ENCODE measurements at places on chromosomes 13 and 19. TPM values are rescaled to one million over a fixed set of nuclear protein-coding genes. Genes with fewer than 3 reads are reported as not detected.
A peak's percentile ranks its signal among the peaks of the same experiment; 100 is the strongest.

- H3K4me3 ChIP-seq = no peak overlapping the region
- no peak overlapping the region for H3K27ac ChIP-seq
- H3K4me1 ChIP-seq = peaks cover 4% of the 10 kb centered on the region
- peaks cover 28% of the 10 kb centered on the region for H3K27me3 ChIP-seq
- DNase-seq = no peak
- no peaks in the 10 kb centered on the region for H3K36me3 ChIP-seq
Measured at GRCh38 chr13:97020689-97021240, 26.5 kb upstream of the OXGR1 start.

GRCh38 chr13:49977992-49978391 lies 18.9 kb upstream of the TRIM13 start:
- no peaks in the 10 kb centered on the region for H3K4me1 ChIP-seq
- H3K4me3 ChIP-seq = no peak overlapping the region
- H3K27ac ChIP-seq = no peak overlapping the region
- H3K36me3 ChIP-seq = no peaks in the 10 kb centered on the region

GRCh38 chr13:22090106-22090505 lies 419.2 kb downstream of the FGF9 start:
- DNase-seq = no peak
- H3K4me3 ChIP-seq = no peak overlapping the region
- H3K36me3 ChIP-seq = no peaks in the 10 kb centered on the region

DNA sequence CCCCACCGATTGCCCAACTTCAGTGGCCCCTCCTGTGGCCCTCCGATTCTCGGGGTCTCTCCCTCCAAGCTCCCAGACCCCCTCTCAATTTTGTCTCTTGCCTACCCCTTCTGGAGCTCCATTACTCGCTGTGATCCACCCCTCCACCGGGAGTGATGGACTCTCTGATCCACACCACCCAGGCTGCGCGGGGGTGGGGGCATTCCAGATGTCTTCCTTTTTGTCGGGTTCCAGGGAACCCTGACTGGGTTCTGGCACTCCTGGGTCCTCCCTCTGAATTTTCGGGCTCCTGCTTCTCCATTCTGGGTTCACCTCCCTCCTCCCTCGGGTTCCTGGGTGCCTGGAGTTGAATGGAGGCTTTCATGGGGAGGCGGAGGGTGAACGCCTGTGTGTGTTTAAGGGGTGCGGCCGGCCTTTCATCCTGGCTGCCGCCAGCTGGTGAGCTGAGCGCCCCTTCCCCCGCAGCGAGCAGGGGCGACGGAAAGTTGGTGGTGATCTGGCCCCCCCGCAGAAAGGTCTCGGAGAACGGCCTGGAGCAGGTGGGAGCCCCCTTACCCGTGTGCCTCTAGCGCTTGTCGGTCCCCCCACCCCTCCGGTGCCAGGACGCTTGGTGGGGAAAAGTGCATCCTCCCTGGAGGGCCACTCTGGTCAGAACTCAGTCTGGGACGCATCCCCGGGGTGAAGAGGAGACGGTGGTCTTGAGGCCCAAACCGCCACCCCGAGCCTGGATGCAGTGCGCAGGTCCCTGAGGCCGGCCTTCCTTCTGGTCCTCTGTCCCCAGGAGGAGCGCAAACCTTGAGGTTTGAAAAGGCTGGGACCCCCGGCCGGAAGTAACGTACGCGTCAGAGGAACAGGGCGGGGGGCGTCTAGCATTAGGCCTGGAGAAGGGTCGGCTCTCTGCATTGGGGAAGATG lies 1.6 kb downstream of the MISP3 start:
- H3K36me3 ChIP-seq = no peaks in the 10 kb centered on the region
- peaks cover 14% of the 10 kb centered on the region for H3K4me1 ChIP-seq
- H3K4me3 ChIP-seq = peak overlapping the region; percentile 88
- H3K27me3 ChIP-seq = peaks cover 25% of the 10 kb centered on the region
- H3K27ac ChIP-seq = no peak overlapping the region

GRCh38 chr13:30863231-30863630 lies 42.8 kb upstream of the MEDAG start:
- no peak for DNase-seq
- no peaks in the 10 kb centered on the region for H3K36me3 ChIP-seq
- H3K4me3 ChIP-seq = no peak overlapping the region
- no peak overlapping the region for H3K27ac ChIP-seq
- H3K4me1 ChIP-seq = peaks cover 35% of the 10 kb centered on the region
- H3K27me3 ChIP-seq = no peaks in the 10 kb centered on the region

DNA sequence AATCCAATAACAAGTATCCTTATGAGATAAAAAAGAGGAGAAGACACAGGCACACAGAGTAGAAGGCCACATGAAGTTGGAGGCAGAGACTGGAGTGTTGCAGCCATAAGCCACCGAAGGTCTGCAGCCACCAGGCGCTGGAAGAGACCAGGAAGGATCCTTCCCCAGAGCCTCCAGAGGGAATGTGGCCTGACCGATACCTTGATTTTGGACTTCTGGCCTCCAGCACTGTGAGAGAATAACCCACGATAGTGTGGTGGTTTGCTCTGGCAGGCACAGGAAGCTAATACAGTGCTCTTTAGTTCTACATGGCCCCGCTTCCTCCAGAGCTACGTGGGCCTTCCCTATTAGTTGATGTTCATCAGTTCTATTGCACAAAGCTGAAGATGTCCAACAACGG lies 15.3 kb upstream of the SULT2A1 start:
- H3K27ac ChIP-seq = no peak overlapping the region
- H3K36me3 ChIP-seq = no peaks in the 10 kb centered on the region
- H3K4me3 ChIP-seq = no peak overlapping the region
- no peak for DNase-seq

GRCh38 chr13:42255886-42256285 lies 16.1 kb upstream of the AKAP11 start:
- DNase-seq = no peak
- H3K4me1 ChIP-seq = no peaks in the 10 kb centered on the region
- H3K27ac ChIP-seq = no peak overlapping the region
- H3K27me3 ChIP-seq = no peaks in the 10 kb centered on the region
- no peak overlapping the region for H3K4me3 ChIP-seq
- H3K36me3 ChIP-seq = peaks cover 4% of the 10 kb centered on the region

GRCh38 chr19:45607071-45608029 lies 5.3 kb upstream of the GPR4 start:
- peaks cover 20% of the 10 kb centered on the region for H3K27me3 ChIP-seq
- H3K27ac ChIP-seq = peak overlapping the region; percentile 96
- peak overlapping the region; percentile 69 for H3K4me3 ChIP-seq
- peaks cover 13% of the 10 kb centered on the region for H3K36me3 ChIP-seq
- H3K4me1 ChIP-seq = peaks cover 13% of the 10 kb centered on the region

- no peaks in the 10 kb centered on the region for H3K36me3 ChIP-seq
- DNase-seq = no peak
- no peak overlapping the region for H3K27ac ChIP-seq
- H3K4me1 ChIP-seq = no peaks in the 10 kb centered on the region
- no peaks in the 10 kb centered on the region for H3K27me3 ChIP-seq
Measured at GRCh38 chr13:93976528-93976927, 503.0 kb downstream of the DCT start.

Gene MCF2L
- total RNA-seq = 59.9 TPM

Gene APOE
- 13.1 TPM for total RNA-seq

Gene MISP3
- 0.39 TPM for total RNA-seq
